T follicular helper cell (primary cell): ENCODE measurements at places on chromosomes 16 and 17.

GRCh38 chr16:85029408-85029784 is 1.8 kb downstream of the KIAA0513 start:
- peak; percentile 48 for DNase-seq

DNA sequence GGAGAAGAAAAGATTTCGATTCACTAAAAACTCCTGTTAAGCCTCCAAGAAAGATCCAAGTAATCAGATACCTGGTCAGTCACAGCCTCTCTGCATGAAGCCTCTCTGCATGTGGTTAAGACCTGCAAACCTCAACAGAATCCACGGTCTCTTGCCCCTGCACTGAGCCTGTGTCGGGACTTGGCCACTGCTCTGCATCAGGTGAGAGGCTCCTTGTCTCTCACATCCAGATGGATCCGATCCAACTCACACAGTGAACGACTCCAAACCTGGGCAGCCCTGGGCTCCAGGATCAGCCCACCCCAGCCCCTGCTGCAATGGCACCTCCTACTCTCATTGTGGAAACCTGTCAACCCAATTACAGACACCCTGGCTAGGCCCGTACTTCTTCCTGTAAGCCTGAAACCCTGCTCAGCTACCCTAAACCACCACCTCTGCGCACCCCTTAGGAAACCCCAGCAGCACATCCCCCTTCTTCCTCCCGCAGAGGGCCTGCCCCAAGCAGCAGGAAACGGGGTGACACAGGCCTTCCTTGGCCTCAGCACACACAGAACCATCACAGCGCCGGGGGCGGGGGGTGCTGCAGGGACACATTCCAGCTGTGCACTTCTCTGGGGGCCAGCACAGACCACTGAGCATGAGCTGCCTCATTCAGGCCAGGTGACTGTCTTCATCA is 129.5 kb downstream of the ANKRD11 start:
- DNase-seq = peak; percentile 62

DNA sequence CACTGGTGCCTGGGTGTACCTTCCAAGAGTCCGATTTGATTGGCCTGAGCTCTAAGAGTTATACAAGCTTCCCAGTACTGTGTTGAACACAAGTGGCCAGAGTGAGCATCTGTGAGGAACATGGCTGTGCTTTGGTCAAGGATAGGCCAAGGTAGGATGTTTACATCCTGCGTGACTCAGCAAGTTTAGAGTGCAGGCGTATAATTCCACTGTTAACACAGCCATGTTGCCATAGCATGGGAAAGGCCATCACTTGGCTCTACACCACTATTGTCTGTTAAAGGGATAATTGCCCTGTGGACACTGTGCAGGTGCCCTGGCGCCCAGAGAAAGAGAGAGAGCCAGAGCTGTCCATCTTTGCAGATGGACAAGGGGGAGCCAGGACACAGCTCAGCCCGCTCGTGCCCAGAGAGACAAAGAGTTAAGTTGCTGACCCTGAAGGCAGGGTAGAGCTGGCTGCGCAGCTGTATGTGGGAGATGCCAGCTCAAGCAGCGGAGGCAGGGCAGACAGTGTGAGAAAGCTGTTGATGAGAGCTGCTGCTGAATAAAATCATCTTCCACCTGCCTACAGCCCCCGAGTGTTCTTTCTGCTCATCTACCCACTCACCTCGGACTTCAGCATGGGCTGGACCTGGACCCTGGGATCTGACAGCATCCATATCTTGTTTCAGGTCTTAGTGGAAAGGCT is 11.7 kb downstream of the CFAP52 start:
- no peak for DNase-seq

DNA sequence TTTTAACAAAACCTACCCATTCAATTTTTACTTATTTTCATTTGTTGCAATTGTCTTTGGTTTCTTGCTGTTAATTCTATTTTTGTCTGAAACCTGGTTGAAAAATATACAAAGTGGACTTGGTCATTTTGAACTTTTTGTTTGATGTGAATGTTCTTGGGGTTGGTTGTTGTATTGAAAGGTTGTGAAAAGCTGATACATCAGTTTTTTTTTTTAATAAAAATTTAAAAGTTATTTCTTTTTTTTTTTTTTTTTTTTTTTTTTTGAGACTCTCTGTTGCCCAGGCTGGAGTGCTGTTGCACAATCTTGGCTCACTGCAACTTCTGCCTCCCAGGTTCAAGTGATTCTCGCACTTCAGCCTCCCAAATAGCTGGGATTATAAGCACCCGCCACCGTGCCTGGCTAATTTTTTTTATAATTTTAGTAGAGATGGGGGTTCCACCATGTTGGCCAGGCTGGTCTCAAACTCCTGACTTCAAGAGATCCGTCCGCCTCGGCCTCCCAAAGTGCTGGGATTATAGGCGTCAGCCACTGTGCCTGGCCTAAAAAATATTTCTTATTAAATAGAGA is 28.9 kb downstream of the WIPF2 start:
- no peak for DNase-seq

DNA sequence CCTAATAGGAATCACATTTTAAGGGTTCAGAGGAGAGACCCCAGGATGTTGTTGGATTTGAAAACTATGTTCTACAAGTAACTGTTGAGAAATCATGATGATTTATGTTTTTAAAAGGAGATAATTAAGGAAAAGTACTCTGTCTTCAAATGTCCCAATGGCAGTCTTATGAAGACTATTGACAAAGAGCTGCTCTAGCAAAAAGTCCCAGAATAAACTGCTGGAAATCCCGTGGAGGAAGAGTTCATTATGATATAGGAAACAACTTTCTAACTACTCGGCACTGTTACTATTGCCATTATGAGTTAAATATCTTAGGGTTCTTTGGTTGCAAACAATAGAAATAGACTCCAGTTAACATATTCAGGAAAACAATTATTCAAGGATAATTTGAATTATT is 65.6 kb upstream of the GAS7 start:
- DNase-seq = no peak

DNA sequence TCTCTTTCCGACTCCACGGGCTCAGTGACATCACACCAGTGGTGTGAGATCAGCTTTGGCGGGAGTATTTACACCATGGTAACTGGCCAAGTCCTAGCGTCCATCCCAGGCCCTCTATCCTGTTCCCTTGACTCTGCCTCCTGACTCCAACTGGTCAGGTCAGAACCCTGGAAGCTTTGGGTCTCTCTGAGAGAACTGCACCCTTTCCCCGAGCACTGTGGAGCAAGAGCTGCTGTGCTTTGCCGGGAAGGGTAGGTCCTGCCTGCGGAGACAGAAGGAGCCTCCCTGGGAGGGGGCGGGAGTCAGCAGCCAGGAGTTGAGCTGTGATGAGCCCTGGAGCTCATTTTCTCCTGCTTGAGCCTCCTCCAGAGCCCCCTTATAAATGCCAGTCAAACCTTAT is 212.1 kb upstream of the TNRC6C start:
- DNase-seq = no peak

DNA sequence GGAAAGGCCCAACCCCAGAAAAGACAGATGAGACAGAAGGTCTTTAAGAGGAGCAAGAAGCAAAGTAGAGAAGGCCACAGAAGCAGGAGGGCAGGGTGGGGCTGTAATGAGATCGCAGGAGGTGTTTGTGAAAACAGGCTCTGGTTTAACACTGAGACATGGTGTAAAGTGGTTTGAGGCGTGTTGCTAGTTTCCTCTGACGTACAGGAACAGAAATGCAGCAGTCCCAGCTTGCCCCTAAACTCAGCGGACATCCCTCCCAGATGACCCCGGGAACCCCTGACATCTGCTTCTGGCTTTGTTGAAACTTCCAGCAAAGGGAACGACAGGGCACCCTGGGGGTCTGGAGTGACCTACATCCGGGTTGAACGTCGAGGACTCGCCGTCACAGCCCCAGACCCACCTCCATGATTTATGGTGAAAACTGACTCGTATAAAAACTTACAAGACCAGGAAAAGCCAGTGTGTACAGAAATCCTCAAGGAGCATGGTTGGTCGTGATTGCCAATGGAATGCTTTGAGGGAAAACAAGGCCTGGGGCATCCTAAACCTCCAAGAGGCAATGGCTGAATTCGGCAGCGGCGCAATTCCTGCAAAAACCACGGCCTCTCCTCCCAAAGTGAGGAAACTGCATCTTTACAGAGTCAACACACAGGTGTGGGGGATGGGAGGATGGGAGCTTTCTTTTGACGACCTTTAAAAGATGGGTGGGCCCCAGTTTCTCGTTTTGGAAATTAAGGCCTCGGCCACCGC is 25.8 kb downstream of the LITAF start:
- DNase-seq = peak; percentile 58

DNA sequence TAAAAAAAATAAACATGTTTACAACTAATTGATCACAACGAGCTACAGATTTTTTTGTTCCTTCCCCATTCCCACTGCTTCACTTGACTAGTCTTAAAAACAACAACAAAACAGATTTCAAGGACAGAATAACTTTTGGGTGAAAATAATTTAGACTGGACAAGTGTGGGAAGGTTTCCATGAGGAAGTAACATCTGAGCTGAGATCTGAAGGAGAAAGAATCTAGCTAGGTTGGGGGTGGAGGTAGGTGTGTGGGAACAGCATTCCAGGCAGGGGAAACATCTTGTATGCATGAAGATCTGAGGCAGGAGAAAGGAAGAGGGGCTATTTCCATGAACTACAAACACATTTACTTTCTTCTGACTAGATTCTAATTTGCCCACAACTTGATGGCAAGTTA is 9.2 kb downstream of the BRD7 start:
- DNase-seq = no peak

GRCh38 chr16:66519482-66520373 is 30.2 kb downstream of the TK2 start:
- DNase-seq = no peak

DNA sequence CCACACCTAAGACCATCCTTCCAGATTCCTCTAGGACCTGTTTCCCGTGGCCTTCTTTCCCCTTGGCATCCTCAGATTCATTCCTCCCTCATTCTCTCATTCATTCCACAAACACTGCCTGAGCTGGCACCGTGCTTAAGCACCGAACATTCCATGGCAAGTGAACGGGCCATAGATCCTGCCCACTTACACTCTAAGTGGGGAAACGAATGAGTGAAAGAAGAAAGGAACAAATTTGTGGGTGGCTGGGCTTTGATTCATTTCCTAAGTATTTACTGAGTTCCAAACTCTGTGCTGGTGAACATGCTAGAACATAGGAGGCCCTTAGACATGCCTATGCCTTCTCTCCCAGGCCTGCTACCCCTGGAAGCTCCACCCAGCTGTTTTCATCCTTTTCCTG is 30.0 kb downstream of the SRCIN1 start:
- no peak for DNase-seq

DNA sequence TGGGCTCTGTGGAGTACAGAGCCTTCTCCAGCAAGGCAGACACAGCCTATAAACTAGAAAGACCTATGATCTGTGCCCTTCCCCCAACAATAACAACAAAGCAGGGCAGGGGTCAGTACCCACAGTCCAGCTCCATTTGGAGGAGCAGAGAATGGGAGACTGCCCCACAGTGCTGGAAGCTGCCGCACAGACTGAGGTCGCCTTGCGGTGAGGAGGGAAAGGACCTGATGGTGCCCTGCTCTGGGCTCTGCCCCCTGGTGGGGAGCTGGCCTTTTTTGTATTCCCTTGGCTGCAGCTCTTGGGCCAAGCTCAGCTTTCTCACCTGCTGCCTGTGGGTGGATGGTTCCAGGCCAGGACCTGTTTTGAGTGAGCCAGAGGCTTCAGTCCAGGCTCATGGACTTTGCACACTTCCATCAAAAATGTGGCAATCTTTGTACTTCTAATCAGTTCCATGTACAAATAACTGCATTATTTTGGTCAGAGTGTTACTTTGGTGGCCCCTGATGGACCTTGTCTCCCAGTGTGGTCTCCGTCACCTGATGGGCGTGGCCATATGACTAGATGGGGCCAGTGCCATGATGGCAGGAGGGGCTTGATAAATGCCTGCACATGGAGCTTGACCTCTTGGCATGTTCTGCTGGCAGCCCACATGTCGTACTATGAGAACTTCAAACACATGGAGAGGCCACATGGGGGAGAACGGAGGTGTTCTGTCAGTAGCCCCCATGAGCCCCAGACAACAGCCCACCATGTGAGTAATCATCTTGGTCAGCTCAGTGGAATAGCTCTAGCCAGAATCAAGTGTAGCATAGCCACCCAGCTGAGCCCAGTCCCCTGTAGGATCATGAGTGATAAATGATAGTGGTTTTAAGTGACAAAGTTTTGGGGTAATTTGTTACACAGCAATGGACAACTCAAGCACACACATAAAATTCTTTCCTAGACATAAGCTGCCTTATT is 24.2 kb downstream of the B9D1 start:
- DNase-seq = peak; percentile 57

GRCh38 chr16:370979-371514 is 709 bp upstream of the MRPL28 start:
- no peak for DNase-seq

DNA sequence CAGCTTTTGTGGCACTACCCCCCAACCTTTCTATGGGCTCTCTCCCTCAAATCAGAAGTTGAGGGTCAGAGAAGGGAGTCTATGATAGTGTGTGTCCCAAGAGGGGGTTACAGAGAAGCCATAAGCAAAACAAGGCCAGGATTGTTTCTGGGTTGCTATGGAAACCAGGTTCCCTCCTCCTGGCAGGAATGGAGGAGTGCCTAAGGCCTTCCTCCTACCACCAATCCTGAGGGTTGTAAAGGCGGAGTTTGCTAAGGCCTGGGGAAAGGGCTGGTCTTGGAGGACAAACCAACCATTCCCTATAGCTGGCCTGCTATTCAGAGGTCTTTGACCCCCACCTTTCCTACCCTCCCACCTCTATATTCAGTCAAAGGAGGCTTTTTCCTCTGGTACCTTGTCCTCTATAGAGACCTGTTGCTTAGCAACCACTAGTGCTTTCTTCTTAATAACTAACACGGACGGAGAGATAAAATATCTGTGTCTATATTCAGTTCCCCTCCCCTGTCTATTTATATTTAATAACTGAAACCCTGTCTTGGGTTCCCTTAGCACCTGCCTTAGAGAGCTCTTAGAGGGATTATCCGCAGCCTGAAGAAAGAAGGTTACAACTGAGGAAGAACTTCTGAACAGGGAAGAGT is 43.4 kb downstream of the NEUROD2 start:
- no peak for DNase-seq
